ENCODE measurements at places on chromosomes 5 and 9. TPM values are rescaled to one million over a fixed set of nuclear protein-coding genes. Genes with fewer than 3 reads are reported as not detected.

DNA sequence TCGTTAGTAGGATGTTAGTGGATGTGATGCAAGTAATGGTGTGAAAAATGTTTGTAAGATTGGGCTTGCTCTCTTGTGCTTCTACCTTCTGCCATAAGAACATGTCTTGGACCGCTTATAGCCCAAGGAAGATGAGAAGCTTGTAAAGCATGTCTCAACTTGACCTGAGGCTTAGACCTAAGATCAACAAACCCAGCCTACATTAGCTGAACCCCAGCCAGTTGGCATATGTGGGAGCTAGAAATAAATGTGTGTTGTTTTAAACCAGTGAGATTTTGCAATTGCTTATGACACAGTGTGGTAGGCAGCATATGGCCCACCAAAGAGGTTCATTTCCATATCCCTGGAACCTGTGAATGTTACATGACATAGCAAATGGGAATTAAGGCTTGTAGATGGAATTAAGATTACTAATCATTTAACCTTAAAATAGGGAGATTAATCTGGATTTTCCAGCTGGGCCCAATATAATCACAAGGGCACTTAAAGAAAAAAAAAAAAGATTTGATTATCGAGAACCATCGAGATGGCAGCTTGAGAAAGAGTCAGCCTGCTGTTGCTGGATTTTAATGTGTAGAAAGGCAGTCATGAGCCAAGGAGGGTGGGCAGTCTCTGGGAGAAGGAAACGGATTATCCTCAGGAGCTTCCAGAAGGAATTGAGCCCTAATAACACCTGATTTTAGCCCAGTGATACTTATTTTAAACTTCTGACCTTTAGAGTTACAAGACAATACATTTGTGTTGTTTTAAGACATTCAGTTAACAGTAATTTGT lies 27.3 kb upstream of the EDIL3 start:
- DNase-seq: no peak

C5orf46 gene
- total RNA-seq: not detected

- DNase-seq: no peak
Measured at GRCh38 chr9:81665322-81665871, 23.9 kb downstream of the TLE1 start.

DNA sequence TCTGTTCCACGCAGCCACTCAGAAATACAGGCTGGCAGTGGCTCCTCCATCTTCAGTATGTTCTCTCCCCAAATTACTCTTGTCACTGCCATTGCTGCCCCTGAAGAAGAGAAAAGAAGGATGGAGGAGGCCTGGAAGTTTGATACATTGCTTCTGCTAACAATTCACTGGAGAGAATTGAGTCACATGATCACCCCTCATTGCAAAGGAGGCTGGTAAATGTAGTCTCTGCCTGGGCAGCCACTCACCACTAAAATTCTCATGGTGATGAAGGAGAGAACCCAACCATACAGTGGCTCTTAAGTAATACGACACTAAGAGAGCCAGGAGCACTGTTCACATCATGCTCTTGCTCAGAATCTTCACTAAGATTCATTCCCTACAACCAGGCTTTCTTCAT lies 112.0 kb downstream of the DOCK8 start:
- DNase-seq: no peak

Data from HCT116 (cell line).